ENCODE measurements at places on chromosomes 12 and 14.

GRCh38 chr12:131671871-131672270, 39.0 kb upstream of the SFSWAP start:
- DNase-seq: no peak

GRCh38 chr14:88490168-88490567, 64.6 kb downstream of the PTPN21 start:
- DNase-seq: no peak

GRCh38 chr12:3071107-3071506, 6.1 kb upstream of the TSPAN9 start:
- no peak for DNase-seq

DNA sequence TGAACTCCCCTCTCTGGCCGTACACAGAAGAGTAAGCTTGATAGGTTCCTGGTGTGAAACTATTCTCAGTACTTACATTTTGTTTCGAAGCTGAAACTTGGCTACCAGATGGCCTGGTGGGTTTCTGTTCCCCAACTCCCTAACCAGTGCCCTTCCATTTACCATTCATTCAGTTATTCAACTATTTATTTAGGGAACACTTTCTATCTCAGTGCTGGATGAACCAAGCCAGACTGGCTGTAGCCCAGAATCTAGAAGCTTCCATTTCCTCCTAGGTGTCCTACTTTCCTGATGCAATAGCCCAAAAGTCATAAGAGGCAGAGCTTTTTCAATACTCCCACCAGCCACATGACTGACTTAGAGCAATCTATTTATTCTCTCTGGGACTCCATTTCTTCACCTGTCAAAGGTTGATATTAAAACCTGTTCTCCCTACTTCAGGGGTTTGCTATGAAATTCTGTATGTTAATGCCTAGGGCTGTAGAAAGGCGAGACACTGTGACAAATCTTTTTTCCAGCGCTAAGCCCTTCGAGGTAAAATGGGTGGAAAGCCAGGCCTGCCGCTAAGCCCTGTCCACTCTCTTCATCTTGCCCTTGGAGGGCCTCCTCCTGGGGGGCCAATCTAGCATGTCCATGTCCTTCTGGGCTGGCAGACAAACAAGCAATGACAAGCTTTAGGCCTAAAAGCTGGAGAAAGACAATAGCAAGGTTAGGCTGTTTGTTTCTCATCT, 8.1 kb upstream of the IRF2BPL start:
- no peak for DNase-seq

- DNase-seq: no peak
These were observed 16.4 kb downstream of the MLXIP start for GRCh38 chr12:122094735-122095631.

DNA sequence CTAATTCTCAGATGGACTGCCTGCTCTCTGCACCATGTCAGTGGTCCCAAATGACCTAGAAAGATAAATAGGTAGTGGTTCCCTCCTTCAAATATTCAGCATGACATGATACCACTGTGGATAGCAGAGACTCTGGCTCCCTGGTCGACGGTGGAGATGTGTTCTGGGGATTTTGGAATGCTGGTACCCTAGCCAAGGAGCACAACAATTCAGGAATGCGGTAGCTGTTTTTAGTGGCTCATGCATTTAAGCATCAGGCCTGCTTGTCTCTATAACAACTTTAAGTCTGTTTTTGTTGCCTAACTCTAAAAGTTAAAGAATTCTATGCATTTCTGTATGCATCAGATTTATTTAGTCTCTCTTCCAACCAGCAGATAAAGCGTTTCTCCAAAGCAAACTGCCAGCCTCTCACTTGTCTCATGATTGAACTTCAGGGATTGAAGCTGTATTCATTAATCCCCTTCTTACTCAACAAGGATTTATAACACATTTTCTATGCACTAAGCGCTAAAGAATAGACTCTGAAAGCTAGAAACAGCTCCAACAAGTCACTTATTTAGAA, 164.9 kb upstream of the BMP4 start:
- no peak for DNase-seq

- no peak for DNase-seq
These were observed 40.3 kb downstream of the CIT start for GRCh38 chr12:119836781-119837180.

GRCh38 chr12:103840462-103840875, 565 bp downstream of the NT5DC3 start:
- peak; percentile 2 for DNase-seq

DNA sequence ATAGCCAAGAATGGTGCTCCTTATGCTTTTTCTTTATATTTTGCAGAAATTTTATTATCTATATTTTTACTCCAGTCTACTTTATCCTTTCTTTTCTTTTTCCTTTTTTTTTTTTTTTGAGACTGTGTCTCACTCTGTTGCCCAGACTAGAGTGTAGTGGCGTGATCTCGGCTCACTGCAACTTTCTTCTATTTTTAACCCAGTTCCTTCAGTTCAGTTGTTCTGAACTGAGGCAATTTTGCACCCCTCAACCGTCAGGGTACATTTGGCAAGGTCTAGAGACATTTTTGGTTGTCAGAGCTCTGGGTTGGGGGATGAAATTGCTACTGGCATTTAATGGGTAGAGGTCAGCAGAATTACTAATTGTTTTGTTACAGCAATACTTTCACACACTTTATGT, 75.7 kb downstream of the DIP2B start:
- DNase-seq: no peak

DNA sequence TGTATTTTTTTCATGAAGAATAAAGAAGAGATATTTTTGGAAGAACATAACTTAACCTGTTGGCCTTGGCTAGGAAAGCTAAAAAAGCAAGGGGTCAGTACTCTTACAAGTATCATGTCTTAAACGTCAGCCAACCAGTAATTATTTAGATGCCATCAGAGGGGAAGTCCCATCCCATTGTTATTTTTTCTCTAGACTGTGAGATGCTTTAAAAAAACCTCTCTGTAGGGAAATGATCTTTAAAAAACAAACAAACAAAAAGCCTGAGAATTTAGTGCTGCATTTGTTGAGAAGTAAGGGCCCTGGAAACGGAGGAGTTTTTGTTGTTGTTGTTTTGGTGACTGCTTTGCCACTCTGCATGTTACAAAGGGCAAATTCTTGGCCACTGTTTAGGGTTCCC, 474.0 kb downstream of the ZFP36L1 start:
- DNase-seq: no peak

DNA sequence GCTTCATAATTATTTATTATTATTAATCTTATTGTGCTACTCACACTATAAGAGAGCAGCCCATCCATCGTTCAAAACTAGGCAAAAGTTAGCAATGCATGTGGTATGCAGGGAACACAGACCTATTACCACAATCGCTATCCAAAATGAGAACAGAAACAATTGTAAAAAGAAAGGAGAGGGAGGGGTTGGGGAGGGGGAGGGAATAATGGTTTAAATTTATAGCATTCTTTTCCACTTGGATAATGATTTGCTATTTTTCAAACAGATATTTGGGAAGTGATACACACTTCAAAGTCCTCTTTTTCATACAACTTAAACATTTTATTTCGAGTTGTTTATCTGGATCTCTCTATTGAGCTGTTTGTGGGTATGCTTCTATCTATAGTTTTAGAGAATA, 248.6 kb upstream of the SOX5 start:
- no peak for DNase-seq

- peak; percentile 45 for DNase-seq
These were observed 148.3 kb downstream of the KCNH5 start for GRCh38 chr14:62896932-62897456.

- DNase-seq: no peak
These were observed 445.5 kb upstream of the GARIN6 start for GRCh38 chr12:99201906-99202645.

DNA sequence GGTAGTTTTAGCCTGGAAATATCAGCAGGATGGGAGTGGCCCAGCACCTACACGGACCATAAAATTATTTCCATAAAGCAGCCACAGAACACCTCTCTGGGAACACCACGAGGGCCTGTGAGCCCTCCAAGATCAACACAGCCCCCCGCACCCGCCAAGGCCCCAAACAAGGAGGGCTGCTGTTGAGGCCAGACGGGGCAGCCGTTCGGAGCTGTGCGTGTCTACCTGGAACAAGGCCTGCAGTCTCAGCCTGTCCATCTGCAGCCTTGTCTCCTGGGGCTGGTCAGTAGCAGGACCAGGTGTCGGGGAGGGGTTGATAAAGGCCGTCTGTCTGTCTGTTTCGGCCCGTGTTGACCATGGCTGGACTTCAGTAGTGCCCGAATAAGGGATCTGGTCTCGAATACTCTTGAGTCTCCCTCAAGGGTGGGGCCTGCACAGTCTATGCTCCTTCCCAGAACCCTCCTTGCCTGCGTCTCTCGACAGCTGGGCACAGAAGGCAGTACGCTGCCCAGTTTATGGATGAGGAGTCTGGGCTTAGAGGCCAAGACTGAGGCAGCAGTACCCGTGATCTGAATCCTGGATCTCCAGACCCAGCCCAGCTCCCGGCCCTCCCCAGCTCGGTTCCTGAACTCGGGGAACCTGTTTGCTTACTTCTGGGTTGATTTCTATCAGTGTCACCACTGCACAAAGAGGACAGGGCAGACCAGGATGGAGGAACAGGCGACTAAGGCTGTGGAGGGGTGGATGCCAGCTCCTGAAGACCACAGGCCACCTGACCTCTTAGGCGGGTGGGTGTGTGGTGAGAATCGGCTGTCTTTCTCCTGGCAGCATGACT, 23.1 kb upstream of the DLK1 start:
- DNase-seq: no peak

DNA sequence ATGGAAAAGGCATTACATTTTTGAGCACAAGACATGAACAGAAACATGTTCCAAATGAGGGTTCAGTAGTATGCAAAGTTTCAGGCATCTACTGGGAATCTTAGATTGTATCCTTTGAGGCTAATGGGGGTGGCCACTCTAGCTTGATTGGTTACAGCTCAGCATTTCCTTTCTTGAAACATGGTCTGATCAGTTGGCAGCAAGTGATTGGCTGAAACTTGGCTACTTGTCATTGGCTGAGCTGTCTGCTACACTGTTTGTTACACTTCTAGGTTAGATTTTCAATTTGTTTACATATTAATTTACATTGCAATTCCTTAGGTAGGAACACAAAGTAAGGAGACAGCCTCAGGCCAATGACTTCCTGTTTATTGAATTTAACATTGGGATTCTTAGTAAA, 918.0 kb upstream of the SEL1L start:
- no peak for DNase-seq

DNA sequence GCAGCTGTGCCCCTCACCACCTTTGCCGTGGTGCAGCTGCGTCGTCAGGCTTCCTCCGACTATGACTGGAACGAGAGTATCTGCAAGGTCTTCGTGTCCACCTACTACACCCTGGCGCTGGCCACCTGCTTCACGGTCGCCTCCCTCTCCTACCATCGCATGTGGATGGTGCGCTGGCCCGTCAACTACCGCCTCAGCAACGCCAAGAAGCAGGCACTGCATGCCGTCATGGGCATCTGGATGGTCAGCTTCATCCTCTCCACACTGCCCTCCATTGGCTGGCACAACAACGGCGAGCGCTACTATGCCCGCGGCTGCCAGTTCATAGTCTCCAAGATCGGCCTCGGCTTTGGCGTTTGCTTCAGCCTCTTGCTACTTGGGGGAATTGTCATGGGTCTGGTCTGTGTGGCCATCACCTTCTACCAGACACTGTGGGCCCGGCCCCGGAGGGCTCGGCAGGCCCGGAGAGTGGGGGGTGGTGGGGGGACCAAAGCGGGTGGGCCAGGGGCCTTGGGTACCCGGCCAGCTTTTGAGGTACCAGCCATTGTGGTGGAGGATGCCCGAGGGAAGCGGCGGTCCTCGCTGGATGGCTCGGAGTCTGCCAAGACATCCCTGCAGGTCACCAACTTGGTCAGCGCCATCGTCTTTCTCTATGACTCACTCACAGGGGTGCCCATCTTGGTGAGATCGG, 2.6 kb downstream of the GPR162 start:
- no peak for DNase-seq

DNA sequence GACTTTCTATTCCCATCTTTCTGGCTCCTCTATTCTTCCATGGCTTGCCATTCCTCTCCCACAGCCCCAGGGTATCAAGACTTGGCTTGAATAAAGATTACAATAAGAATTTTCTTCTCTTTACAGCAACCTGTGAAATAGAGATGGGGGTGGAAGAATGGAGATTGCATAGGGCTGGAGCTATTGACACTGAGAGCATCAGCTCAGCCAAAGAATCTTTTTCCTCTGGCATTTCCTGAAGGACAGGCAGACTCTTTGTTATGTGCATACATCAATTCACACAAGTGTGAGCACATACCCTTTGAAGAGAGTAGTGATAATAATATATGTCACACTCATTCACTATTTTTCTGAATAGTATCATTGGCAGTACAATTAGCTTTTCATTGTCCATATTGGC, 4.7 kb downstream of the RNASE11 start:
- DNase-seq: no peak

DNA sequence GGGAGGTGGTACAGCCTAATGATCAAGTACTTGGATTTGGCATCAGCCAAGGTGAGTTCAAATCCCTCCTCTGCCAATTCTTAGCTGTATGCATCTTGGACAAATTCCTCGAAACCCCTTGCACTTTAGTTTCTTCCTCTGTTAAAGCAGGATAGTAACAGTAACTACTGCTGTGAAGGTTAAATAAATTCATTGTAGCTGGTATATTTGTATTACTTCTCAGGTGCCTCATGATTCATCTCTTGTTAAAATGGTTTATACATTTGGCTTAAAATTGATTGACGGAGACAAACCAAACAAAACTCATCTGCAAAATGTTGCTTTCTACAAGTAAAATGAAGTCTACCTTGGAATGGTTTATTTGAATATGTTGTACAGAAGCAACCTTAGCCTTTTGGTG, 2.3 kb upstream of the PTPRB start:
- DNase-seq: no peak

GRCh38 chr12:75977952-75978671, 53.5 kb downstream of the PHLDA1 start:
- DNase-seq: no peak

DNA sequence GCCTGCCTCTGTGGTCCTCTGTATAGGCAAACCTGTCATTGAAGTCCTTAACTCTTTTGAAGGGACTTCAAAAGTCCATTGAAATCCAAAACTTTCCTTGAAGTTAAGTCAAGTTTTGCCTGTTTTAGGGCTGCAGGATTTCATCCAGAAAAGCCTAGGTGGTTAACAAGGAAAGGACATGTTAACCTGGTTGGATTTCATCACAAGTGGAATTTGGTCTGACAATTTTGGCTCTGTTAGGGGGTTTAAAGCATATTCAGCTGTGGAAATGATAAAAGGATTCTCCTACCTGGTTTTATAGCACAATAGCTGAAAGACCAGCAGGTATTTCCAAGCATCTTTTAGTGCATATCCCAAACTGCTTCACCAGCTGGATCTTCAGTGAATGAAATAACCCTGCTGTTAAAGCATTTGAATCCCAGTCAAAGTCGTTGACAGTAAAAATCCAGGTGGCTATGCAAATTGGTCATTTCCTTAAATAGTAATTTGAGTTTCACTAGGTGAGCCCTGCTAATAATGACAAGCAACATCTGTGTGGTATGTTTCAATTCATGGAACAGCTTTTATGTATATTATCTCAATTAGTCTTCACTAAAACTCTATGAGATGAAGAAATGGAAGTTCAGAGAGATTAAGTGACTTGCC, 400.5 kb downstream of the ETNK1 start:
- DNase-seq: peak; percentile 6

- DNase-seq: no peak
These were observed 30.5 kb upstream of the DDHD1 start for GRCh38 chr14:53183611-53184010.

- DNase-seq: no peak
These were observed 30.4 kb downstream of the SETD3 start for GRCh38 chr14:99450266-99450665.
